Mammary epithelial cell (primary cell): ENCODE measurements at places on chromosomes 7 and 10.

DNA sequence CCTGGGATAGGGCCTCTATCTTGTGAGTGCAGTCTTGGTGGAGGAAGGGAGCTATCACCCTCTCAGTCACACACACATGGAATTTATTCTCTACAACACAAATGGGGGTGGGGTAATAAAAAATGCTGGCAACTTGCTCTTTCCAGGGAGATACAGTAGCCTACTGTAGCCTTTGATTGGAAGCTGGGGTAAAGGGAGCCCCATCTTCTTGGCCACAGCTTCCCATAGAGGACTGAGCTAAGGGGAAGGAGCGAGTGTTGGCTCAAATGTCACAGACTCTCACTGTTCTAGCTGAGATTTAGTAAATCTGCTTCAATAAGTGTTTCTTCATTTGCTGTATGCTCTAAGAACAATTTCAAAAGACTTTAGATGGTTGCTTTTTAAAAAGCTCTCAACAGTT, 222.2 kb upstream of the CXCL12 start:
- DNase-seq, result no peak

DNA sequence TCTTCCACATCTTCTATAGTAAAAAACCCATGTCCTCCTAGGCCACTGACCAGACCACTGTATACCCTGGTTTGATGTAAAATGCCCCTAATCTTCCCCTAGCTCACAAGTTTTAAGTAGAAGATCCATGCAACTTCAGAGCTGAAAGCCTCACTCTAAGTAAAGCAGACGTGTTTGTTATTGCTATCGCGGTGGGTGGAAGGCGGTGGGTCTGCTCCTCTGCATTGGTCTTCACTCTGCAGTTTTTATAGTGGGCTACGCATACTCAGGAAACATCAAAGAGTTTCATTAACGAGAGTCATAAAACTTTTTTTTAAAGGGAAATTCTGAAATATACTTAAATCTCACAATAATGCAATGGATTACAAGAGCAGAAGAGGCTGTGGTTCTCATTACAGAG, 91.7 kb downstream of the ATE1 start:
- no peak for DNase-seq

GRCh38 chr10:22962817-22963216, 35.0 kb downstream of the ARMC3 start:
- no peak for DNase-seq

DNA sequence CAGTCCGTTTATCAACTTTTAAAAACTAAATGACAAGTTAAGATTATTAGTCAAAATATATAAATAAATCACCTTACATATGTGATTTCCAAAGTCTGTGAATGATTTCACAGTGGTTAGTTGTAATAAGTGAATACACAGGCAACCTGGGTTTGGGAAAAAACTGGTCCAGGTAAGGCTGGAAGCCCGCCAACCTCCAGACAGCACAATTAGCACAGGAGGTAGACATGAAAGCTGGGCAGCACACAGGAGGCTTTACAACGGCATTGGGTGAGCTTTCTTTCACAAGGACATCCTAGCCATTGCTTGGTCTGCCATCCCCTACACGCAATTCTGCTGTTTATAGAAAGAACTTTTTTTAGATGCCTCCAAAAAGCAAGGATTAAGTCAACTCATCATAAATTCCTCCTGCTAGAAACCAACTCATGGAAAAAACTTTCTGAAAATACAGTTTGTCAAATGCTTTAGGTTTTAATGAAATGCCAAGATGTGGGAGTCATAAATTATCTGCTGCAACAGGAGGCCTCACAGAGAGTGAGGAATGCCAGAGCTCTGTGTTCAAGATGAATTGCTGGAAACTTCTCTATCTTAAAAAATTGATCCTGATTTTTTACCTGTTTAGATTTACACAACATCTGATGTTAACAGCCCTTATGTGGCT, 346.8 kb upstream of the NFE2L3 start:
- peak; percentile 42 for DNase-seq

GRCh38 chr7:10156972-10157371, 816.7 kb upstream of the PHF14 start:
- DNase-seq, result no peak

DNA sequence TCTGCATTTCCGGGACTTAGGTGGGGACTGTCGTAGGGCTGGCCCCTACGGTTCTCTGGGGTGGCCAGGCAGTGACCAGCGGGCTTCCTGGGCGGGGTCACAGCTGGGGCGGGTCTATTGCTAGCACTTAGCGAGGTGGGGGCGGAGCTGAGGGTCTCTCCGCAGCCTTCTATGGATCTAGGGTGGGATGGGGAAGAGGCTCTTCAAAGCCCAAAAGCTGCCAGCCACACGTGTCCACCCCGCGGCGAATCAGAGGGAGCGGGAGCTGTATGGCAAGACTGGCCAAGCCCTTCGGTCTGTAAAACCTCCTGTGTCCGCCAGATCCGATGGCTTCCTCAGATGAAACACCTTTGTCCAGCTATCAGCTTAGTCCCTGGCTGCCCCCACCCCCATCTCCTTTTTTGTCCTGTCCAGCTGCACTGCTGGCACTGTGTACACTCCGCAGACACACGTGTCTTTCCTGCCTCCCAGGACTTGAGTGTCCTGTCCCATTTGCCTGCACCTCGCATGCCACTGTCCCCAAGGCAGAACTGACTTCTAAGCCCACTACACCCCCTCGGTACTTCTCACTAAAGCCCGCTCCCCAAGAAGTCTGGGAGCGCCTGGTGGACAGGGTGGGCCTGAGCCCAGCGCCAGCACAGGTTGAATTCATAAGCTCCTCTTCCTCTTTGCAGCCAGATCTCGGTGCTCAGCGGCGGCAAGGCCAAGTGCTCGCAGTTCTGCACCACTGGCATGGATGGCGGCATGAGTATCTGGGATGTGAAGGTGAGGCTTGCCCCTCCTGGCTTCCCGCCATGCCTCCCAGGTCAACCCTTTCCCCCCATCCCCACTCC, 14.8 kb downstream of the PDAP1 start:
- no peak for DNase-seq

GRCh38 chr7:111864291-111864976, 302.1 kb upstream of the IMMP2L start:
- no peak for DNase-seq

- no peak for DNase-seq
Measured at GRCh38 chr10:62205750-62206399, 62.8 kb downstream of the RTKN2 start.

- no peak for DNase-seq
Measured at GRCh38 chr10:124648131-124648475, 96.1 kb downstream of the FAM53B start.

DNA sequence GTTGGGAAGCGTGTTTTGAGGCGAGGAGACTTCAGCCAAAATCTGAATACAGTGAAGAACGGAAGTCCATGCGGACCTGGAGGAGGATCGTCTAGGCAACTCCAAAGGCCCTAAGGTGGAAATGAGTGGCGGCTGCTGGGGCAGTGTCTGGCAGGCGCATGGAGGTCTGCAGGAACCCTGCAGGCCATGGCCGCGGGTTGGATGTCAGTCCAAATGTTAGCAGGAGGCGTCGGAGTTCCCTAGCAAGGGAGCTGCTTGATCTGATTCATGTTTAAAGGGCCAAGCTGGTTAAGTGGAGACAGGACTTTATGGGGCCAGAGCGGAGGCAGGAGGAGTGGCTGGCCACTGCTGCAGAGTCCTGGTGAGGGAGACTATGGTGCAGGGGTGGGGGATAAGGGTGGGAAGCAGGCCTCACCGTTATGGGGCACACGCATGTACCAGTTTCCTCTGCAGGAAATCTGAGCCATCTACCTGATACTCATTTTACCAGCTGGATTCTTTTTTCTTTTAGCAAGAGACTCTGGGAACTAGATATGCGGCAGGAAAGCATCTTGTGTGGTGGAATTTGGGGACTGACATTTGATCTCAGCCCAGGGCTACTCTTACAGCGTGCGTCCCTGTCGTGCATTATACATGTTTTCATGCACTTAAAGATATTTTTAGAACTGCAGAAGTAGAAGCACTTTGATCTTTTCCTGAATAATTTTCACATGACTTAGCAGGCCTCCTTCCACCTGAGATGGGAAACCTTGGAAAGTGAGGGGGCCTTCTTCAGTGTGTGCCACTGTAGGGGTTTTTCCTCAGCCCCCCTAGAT, 6.6 kb upstream of the REPIN1 start:
- no peak for DNase-seq

GRCh38 chr7:134699021-134699818, 52.6 kb downstream of the BPGM start:
- no peak for DNase-seq

GRCh38 chr10:43304687-43305333, 37.9 kb upstream of the RASGEF1A start:
- DNase-seq, result peak; percentile 11

GRCh38 chr7:98223898-98224700, 12.9 kb downstream of the BHLHA15 start:
- DNase-seq, result no peak

GRCh38 chr7:8724080-8724718, 290.8 kb downstream of the NXPH1 start:
- DNase-seq, result peak; percentile 1

- DNase-seq, result peak; percentile 88
Measured at GRCh38 chr10:32929634-32930033, 28.4 kb downstream of the ITGB1 start.

DNA sequence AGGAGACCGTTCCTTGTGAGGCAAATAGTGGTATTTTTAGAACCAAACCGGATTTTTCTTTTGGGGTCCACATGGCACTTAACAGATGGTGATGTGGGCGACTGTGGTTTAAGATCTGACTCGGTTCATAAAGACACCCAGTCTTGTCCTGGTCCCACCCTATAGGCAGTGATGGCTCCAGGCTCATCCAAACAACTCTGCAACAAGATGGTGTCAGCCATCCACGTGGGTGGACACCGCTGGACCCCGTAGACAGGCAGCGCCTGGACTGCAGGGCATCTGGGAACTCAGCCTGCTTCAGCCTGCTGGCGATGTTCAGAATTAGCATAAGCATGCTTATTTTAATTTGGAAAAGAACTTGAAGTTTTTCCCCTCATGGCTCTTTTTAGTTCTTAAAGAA, 258.4 kb upstream of the FZD1 start:
- DNase-seq, result no peak

- peak; percentile 74 for DNase-seq
Measured at GRCh38 chr7:28315565-28316410, 96.5 kb upstream of the CREB5 start.
